ENCODE measurements at places on chromosomes 3 and 15.

- peak; percentile 24 for DNase-seq
These were observed 58.1 kb downstream of the RSRC1 start for GRCh38 chr3:158167737-158168557.

GRCh38 chr3:45204136-45204535 is 22.0 kb downstream of the TMEM158 start:
- no peak for DNase-seq

- DNase-seq: no peak
These were observed 72.7 kb upstream of the FLNB start for GRCh38 chr3:57935539-57935938.

DNA sequence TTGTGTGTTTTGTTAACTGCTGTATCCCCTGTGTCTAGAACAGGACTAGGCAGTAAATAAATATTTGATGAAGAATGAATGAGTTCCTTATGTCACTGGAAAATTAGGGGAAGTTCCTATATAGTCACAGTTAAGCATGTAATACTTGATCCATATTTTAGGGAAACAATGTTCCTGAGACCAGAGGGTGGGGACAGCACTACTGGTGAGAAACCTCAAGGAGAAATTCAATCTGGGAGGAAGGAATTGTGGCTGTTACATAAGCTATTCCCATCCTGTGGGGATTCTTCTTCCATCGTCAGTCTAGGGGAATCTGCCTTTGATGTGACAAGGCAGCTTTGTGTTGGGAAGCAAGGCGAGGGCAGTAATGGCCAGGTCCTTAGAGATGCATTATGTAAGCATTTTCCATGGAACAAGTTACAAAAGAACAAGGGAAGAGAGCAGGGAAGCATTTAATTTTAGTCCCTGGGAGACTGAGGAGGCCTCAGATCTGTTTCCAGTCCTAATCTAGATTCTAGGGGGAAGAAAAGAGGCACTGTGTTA is 219.3 kb upstream of the TTC14 start:
- DNase-seq: no peak

DNA sequence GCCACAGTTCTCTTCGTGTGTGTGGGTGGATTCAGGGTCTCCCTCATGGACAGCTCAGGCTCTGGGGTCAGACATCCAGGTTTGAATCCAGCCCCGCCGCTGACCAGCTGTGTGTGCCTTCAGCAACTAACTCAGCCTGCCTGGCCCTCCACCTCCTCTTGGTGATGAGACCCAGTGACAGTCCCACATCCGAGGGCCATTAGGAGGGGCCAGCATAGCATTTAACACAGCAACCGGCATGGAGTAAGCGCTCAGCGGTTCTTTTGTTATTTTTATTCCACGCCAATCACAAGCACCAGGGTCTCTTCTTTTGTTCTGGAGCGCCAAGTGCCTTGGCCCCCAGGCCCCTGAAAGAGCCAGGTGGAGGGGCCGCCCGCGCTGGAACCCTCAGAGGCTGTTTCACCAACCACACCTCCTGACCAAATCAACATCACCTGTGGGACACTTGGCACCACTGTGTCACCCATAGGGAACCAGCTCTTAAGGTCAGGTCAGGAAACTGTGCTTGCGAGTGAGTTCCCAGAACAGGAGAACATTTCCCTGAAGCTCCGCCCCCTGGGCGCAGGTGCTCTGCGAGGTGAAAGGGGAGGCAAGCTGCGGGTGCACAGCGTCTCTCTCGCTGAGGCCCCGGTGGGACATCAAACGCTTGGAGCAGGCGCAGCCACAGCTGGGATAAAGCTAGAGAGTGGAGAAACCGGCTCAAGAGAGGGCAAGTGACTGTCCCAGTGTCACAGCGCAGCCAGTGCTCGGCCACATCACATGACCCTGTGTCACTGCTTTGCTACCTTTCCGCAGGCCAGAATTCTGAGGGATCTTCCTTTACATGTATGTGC is 311.3 kb downstream of the UACA start:
- peak; percentile 76 for DNase-seq

DNA sequence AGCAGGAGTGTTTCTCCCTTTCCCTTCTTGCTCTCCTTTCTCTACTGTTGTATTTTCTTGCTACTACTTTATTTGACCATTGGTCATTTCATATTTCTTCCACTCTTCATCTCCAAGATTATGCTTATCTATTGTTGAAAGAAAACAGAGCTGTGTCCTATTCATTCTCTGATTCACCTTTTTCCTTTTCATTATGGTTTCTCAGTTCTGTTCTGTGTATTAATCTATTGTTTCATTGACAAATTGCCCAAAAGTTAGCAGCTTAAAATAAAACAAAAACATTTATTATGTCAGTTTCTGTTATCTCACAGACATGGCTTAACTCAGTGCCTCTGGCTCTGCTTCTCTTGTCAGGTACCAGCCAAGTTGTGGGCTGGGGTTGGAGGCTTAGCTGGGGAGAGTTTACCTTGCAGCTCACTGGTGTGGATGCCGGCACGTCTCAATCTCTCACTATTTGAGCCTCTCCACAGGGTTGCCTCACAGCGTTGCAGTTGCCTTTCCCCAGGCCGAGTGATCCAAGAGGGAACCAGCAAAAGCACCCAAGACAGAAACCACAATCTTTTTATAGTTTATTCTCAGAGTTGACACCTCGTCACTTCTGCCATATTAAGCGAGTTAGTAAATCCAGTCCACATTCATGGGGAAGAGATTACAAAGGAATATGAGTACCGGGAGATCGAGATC is 36.9 kb upstream of the FILIP1L start:
- DNase-seq: no peak

DNA sequence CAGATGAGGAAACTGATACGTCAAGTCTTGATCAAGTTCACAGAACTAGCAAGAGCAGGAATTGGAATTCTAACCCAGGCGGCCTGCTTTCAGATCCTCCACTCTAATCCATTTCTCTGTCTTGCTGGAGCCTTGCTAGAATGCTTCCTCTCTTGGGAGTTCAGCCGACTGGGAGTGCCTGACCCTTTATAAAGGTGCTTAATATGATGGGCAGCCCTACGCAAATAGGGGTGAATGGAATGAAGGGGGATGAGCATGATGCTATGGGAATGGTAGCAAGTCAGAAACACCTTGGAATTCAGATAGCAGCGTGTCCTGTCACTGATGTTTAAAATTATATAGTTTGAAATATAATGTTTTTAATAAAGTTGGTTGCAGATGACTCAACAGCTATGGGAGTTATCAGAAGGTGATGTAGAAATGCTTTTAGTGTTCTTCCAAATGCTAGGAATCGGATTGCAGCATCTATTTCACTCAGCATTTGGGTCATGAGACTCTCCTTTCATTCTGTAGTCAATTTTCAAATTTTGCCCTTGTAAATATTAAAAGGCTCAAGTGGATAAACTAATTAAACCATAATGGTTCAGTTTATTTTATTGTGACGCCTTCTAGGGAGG is 150.7 kb downstream of the FNDC3B start:
- DNase-seq: no peak

GRCh38 chr15:63601704-63602185 is 4.6 kb downstream of the FBXL22 start:
- no peak for DNase-seq

- no peak for DNase-seq
These were observed 142.2 kb upstream of the MRPS22 start for GRCh38 chr3:139201446-139202225.

- no peak for DNase-seq
These were observed 528.1 kb upstream of the MCTP2 start for GRCh38 chr15:93703092-93703739.

DNA sequence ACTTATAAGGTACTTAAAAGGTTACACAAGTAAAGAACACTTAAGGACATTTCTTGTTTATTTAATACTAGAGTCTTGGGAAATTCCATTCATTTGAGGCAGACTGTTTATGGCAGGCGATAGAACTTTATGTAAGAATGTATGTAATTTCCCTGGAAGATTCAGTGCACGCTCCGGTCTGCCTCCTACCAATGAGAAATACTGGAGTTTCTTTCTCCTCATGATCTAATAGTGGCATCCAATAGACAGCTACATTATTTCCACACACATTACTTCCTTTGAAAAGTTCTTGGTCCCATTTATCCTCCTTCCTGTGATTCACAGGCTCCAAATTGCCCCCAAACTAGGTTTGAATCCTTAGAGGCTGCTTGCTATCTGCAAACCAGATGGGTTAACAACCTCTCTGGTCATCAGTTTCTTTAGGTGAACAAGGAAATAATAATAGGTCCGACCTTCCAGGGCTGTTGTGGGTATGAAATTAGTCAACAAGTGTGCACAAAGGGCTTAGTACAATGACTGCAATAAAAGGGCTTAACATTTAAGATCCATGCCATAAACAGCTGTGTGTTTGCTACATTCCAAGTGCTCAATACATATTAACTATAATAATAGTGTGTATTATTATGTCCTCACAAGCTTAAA is 30.7 kb downstream of the EIF4E3 start:
- no peak for DNase-seq

GRCh38 chr3:53478166-53478830 is 16.1 kb upstream of the CACNA1D start:
- DNase-seq: no peak

DNA sequence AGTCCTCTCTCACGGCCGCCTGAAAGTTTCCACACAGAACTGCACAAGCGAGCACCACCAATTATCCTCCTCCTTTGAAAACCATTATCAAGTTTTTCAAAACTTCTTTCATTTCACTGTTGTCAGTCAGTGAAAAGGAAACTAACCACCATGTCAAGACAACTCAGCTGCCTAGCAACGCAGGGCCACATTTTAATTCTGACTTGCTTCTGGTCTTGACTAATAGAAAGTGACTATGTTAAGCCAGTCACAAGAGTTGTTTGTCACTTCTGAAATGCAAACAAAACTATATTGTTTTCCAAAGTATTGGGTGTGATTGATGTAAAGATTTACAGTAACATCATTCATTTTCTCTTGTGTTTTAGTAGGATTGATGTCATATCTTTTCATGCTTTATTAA is 612.8 kb upstream of the AGTR1 start:
- DNase-seq: no peak

DNA sequence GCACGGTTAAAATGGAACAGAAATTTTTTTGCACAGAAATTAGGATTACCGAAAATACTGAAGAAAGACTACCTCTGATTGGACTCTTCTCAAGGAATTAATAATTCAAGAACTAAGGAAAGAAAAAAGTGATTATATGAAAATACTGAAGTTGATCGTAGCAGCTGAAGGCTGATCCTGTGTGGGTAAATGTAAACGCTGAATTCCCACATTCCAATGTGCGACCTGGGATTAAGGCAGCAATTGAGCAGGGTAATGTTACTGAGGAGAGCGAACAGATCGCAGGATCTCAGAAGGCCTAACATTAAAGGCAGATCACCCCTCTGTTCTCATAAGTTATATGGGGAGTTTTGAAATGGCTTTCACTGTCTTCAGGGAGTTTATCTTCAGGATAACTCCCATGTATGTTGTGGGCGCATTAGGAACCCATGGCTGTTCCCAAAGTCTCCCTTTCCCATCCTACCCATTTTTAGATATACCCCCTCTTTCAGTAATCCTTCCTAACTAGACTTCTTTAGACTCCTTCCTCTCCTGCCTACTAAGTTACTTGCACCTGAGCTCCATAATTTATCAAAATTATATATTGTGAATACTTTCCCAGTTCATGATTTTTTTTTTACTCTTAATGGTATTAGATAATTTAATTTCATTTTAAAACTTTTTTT is 1.0 kb upstream of the UBL7 start:
- no peak for DNase-seq

DNA sequence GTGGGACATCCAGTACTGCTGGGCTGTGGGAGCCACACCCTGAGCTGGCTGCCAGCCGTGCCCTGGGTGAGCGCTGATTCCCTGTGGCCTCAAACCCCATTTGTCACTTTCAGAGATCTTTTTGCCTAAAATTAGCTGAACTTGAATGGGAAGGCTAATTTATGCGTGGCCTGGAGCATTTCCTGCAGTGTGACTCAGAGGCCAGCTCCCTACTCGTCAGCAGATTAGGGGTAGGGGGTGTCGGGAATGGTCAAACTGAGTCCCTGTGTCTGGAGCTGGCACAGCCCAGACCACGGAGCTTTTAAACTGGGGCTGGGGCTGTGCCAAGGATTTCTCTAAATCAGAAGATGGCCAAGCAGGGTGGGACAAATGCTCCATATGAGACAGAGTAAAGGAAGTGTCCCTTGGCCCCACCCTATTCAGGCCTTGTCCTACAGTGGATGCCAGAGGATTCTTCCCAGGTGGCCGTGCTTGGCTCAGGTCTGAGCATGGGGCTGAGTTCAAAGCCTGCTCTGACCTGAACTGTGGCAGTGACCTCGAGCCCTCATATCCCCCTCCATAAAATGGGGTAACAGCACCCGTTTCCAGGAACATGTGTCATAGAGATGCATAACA is 59.7 kb downstream of the ATP2B2 start:
- no peak for DNase-seq

Data from activated CD8-positive, alpha-beta T cell treated with anti-CD3 and anti-CD28 coated beads, Interleukin-2, amount 10 ng/mL, durations not matched to agents 7 days and 5 days (primary cell).